ENCODE measurements at places on chromosomes 4 and X. TPM values are rescaled to one million over a fixed set of nuclear protein-coding genes. Genes with fewer than 3 reads are reported as not detected.

Gene CFP
- polyA plus RNA-seq = 6.5 TPM

Gene SPRY1
- polyA plus RNA-seq = 89.7 TPM

Gene FREM3
- 9.6 TPM for polyA plus RNA-seq

Gene MAGEA11
- not detected for polyA plus RNA-seq

Gene HSPA4L
- 5.9 TPM for polyA plus RNA-seq

Gene UCP1
- 0.37 TPM for polyA plus RNA-seq

Gene BTC
- polyA plus RNA-seq = 5.5 TPM

Gene ARR3
- polyA plus RNA-seq = 2.1 TPM

Gene GAGE12C
- polyA plus RNA-seq = not detected

Gene SSX3
- polyA plus RNA-seq = not detected

Gene HAUS3
- 27.4 TPM for polyA plus RNA-seq

Gene CLDN22
- 0.35 TPM for polyA plus RNA-seq

Measured in right lung (tissue), 10 donors.